ENCODE measurements at places on chromosomes 16 and 17. TPM values are rescaled to one million over a fixed set of nuclear protein-coding genes. Genes with fewer than 3 reads are reported as not detected.

GRCh38 chr16:8183176-8184099 is 406.9 kb downstream of the TMEM114 start:
- DNase-seq = no peak

- no peak for DNase-seq
Measured at GRCh38 chr16:56411624-56412023, 13.7 kb downstream of the AMFR start.

DNA sequence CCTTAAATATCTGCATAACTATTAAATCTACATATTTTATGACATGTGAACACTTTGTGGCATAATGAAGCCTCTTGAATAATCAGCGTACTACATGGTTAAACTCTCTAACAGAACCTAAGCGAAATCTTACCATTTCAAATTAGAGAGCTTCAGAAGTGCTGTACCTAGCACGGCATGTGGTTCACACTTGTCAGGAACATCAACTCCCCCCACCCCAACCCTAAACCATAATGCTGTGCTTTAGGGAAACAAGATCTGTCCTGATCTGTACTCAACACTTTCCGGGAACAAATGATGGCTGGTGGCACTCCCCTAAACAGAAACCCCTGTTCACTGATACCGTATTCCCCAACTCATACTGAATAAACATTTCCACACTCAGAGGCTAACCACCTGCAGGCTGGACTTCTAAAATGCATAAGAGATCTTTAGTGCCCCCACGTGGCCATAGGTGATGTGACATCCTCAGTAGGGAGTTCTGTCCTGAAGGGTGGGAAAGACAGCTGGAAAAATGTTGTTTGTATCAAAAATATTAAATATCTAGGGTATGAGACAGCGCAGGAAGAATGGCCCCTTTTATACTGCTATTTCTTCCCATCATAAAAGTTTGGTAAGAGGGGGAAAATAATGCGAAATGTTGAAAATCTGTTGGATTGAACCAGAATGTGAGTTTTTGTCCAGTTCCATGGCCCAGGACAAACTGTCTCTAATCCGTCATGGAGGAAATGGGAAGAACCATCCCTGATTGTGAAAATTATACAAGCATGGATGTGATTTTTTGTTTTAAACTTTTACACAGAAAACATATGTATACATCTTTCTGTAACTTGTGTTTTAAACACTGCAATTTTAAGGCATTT is 88.6 kb downstream of the USP31 start:
- peak; percentile 48 for DNase-seq

DNA sequence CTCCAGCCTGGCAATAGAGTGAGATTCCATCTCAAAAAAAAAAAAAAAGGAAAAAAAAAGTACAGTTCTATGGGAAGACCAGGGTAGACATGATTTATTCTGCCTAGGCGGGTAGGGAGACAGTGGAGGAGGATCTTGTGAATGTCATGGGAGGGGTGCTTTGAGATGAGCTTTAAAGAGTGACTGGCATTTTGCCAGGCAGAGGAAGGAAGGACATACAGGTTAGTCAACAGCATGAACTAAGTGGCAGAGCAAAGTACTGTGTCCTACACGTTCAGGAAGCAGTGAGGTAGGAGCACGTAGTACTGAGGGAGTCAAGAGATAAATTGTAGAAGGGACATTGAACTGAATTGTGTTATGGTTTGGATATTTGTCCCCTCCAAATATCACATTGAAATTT is 451.5 kb downstream of the TOX3 start:
- DNase-seq = no peak

DNA sequence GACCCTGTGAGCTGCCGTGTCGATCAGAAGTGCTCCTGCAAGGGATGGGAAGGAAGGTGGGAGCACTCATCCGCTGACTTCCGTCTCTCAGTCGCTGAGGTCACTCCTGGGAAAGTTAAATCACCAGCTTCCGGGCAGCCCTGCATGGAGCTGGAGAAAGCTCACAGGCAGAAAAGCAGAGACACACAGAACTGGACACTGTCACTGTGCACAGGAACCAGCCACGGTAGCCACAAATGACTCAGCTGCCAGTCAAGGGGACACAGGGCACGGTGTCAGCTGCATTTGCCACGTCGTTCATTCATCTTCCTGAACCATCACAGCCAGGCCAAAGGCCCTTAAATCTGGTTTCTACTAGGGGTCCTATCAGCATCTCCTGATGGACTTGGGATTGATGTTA is 226.4 kb upstream of the PSMD7 start:
- no peak for DNase-seq

- no peak for DNase-seq
Measured at GRCh38 chr17:30391534-30391933, 12.8 kb downstream of the CPD start.

- DNase-seq = no peak
Measured at GRCh38 chr17:4719684-4720221, 9.3 kb downstream of the ARRB2 start.

DNA sequence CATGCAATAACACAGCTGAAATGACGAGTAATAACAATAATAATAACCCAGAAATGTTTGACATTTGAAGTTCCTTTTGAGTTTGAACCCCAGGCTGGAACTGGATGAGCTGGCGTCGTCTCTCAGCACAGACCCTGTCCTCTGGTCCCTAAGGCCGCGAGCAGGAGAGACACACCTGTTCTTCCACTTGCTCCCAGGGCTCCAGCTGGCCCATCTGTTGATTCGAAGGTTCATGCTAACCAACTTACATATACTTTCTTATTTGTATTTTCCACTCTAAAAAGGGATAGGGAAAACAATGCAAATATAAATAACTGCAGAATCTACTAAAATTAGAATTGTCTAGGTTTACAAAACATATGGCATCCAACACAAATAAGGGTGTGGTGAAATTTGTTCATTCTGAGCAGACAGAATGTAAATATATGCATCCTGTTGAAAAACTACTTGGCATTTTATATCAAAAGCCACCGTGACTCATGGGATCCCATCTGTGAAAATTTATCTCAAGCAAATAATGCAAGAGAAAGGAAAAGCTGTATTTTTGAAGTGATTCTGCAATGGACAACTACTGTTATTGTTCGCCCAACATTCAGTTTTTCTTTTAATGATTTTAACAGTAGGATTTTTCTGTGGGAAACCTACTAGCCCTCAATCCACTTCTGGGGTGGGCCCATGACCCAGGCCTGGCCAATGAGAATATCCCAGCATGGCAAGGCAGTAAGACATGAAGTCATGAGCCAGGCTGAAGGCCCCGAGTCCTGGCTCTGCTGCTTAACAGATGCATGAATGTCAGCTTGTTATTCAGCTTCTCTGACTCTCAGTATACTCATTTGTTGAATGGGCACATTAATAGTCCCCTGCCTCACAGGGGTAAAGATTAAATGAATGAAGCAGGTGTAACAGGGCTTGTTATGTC is 13.2 kb upstream of the RGS9 start:
- no peak for DNase-seq

- no peak for DNase-seq
Measured at GRCh38 chr17:63124536-63124935, 158.5 kb downstream of the TANC2 start.

- no peak for DNase-seq
Measured at GRCh38 chr17:52378860-52379259, 220.3 kb upstream of the CA10 start.

- no peak for DNase-seq
Measured at GRCh38 chr16:62256406-62256805, 220.2 kb upstream of the CDH8 start.

DNA sequence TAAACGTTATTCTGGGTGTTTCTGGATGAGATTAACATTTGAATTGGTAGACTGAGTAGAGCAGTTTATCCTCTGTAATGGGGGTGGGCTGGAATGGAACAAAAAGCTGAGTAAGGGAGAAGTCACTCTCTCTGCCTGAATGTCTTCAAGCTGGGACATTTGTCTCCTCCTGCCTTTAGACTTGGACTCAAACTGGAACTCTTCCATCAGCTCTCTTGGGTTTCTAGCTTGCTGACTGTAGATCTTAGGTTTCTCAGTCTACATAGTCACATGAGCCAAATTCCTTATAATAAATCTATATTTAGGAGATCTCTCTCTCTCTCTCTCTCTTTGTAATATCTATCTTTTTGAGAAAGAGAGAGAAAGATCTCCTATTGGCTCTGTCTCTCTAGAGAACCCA is 553.3 kb upstream of the CDH11 start:
- no peak for DNase-seq

- no peak for DNase-seq
Measured at GRCh38 chr16:83045790-83046189, 419.0 kb downstream of the CDH13 start.

Gene GFOD2
- 31.5 TPM for total RNA-seq

DNA sequence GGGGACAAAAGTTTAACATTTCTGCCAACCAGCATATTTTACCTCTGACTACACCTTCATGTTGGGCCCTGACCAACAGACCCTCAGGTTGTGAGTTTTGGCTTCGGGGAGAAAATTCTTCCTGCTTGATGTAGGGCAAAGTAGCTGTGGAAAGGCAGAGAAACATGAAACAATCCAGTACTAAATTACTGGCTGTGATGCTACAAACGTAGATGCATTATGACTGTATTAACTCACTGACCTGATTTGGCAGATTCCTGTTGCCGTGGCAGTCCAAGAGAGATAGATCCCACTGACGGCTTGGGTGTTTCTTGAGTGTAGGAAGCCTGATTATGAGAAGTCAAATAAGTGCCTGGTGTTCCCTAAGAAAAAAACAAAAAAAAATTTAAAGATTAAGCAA is 80.7 kb downstream of the TTC19 start:
- DNase-seq = no peak

Gene IRX5
- 3.2 TPM for total RNA-seq

DNA sequence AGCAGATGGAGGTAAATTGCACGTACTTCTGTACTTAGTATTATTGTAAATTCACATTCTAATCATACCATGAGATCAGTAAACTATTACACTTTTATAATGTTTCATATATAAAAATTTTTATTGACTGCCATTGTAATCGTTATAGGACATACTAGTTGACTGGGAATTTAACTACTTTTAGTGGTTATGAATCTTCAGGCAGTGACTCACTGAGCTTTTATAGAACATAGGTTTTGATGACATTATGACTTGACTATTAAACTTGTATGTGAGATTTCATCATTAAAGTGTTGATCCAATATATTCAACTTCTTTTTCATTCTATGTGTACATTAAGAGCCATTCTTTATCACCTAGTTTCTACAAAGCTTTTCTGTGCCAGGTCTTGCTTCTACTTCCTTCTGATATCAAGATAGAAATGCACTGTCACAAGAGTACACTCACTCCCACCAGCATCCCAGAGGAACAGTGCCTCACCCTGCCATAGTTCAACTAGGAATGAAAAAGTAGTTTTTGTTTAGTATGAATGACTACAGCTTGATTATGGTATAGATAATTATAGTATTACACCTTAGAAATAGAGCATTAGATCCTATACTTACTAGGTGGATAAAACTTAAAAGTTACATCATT is 142.4 kb upstream of the RBL2 start:
- DNase-seq = no peak

- no peak for DNase-seq
Measured at GRCh38 chr17:42547001-42547461, 5.7 kb upstream of the HSD17B1 start.

DNA sequence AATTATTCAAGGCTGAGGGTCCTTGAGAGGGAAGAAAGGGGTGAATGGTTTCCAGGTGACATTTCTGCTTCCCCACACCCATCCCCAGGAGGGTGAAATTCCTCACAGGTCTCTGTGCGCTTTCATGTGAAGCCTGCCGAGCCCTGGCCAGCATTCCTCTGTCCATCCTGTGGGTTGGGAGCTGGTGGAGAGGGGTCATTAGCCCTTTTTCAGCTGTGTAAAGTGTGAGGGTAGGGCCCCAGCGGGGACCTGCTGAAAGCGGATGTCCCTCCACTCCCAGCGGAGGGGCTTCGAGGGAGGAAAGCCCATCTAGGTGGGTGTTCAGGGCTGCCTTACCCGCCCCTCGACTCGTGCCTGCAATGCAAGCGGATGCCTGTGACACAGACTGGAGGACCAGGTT is 53.3 kb upstream of the DLX4 start:
- no peak for DNase-seq

Gene CACNA1G
- total RNA-seq = not detected

Gene TRIM72
- total RNA-seq = not detected

DNA sequence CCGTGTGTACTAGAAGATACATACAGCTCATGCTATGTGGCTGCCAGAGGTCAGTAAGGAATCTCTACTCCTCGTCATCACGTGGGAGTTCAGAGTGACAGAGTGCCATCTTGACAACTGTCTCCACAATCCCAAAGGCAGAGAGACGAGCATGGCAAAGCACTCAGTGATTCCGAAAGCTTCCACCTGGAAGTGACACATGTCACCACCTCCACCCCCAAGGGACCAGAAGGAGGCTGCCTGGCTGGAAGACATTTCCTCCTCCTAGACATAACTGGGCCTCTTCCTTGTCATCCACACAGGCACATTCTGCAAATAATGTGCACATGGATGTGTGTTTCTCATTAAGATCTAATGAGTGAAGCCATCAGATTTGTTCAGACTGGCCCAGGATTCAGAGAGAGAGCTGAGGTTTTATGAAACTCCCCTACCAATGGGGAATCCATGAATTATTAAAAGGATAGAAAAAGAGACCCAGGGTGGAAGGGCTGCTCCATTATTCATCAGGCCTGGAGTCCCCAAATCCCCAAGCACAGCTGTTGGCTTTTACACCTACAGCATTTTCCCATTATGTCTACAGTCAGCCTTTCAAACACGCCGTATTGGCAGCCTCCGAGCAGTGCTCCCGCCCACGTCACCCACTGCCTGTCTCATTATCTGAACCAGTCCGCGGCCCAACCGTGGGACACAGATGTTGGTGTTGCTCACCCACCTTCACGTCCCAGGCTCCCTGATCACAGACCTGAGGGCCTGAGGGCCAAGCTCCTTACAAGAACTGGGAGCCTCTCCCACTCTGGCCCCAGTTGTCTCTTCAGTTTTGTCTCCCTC is 3.3 kb upstream of the CACNG5 start:
- DNase-seq = no peak

GRCh38 chr16:89910717-89911354 is 7.8 kb upstream of the MC1R start:
- DNase-seq = no peak

Gene SPATA22
- total RNA-seq = not detected

- DNase-seq = no peak
Measured at GRCh38 chr17:1796800-1797199, 32.9 kb downstream of the SMYD4 start.

DNA sequence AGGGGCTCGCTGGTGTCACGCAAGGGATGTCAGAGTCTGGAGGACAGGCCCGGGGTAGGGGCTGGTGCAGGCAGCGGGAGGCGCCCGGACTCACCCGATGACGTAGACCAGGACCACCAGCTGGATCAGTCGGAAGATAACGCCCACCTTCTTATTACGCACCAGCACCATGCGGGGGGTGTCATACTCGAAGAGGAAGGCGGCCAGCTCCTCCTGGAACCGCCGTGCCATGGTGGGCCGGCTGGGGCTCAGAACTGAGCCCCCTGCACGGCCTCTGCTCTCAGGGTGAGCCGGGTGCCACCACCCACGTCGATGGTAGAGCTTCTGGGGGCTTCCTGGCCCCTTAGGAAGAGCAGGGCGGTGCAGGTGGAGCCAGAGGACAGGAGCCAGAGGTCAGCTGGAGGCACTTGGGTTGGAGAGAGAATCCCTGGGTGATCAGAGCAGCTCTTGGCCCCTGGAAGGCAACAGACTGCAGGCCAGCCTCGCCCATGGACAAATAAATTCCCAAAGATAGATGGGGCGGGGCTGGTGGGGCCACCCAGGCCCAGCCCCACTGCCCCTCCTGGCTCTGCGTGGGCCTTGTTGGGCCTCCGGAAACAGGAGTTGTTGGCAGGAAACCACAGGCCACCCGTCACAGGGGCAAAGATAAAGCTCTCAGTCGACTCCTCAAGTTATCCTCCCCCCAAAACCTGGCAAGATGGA is at the start of gene P2RX1:
Gene P2RX1 (minus strand): TSS at position 471 of the 702 bp plus-strand sequence. CDS start 240 bp downstream, at position 231.
- DNase-seq = no peak

GRCh38 chr17:82229698-82230608 is 1.1 kb downstream of the SLC16A3 start:
- DNase-seq = no peak
